ENCODE measurements at places on chromosomes 2 and 18.

GRCh38 chr2:136059036-136059472 is 58.9 kb downstream of the CXCR4 start:
- DNase-seq = no peak

DNA sequence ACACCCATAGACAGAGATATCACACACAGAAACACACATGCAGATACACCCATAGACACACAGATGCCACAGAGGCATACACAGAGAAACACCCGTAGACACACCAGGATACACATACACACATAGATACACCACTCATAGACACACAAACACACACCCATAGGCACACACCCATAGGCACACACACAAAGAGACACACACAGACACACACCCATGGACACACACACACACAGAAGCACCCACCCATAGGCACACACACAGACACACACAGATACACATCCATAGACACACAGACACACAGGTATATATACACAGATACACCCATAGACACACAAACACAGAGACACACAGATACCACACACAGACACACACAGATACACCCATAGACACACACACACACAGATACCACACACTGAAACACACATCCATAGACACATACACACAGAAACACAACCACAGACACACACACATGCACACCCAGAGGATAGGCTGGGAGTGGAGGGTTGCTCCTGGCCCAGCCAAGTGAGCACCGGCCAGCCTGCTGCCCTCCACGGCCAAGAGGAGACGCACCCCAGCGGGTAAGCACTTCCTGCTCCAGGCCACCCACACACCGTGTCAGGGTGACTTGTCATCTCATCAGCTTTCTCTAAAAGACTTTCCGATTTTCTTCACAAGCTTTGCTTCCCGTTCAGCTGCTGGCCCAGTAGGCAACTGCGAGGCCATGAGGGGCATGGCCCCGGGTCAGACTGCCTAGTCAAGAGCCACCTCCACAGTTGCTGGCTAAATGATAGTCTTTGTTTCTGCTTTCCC is 14.1 kb upstream of the CNNM3 start:
- no peak for DNase-seq

DNA sequence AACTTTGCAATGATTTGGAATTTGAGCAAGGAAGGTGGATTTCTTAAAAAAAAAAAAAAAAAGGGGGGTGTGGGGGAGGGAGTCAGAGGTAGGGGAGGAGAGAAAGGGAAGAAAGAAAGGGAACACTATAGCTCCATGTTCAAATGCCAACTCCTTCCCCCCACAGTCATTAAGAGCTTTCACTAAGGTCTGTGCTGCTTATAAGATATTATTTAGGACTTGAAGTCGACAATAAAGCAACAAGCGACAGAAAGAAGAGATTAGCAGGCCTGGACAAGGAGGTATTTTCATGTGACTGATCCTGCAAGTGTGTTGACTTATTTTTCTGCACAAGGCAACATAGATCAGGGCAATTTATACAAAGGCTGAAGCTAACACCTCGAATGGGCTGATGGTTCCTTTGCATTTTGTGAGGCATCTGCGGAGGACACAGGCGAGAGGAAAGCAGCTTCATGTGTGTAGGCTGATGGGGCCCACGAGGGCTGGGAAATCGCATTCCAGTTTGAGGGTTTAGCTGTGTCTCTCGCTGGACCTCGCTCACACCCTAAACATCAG is 382.0 kb downstream of the SOX11 start:
- no peak for DNase-seq

- DNase-seq = no peak
Measured at GRCh38 chr2:224004105-224004695, 34.9 kb downstream of the SERPINE2 start.

DNA sequence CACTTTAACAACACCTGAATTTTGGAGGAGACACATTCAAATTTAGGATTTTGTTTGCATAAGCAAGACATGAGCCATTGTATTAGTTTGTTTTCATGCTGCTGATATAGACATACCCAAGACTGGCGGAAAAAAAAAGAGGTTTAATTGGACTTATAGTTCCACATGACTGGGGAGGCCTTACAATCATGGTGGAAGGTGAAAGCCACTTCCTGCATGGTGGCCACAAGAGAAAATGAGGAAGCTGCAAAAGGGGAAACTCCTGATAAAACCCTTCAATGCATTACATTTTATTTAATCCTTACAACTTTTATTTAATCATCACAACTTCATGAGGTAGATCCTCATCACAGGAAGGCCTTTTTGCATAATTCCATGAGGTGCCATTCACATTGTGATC is 242.0 kb upstream of the STON1 start:
- DNase-seq = no peak

- DNase-seq = no peak
Measured at GRCh38 chr18:45482286-45482685, 133.0 kb upstream of the SLC14A2 start.

DNA sequence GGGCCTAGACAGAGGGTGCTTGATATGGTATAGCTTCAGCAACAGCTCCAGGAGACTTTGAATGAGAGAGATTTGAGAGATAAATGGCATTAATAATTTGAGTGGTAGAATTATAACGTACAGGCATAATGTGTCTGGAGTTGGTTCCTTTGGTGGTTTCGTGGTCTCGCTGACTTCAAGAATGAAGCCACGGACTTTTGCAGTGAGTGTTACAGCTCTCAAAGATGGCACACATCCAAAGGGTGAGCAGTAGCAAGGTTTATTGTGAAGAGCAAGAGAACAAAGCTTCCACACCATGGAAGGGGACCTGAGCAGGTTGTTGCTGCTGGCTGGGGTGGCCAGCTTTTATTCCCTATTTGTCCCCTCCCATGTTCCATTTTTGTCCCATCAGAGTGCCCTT is 23.1 kb downstream of the PDCD1 start:
- DNase-seq = no peak

GRCh38 chr2:209425471-209426071 is 1.7 kb downstream of the MAP2 start:
- DNase-seq = no peak

DNA sequence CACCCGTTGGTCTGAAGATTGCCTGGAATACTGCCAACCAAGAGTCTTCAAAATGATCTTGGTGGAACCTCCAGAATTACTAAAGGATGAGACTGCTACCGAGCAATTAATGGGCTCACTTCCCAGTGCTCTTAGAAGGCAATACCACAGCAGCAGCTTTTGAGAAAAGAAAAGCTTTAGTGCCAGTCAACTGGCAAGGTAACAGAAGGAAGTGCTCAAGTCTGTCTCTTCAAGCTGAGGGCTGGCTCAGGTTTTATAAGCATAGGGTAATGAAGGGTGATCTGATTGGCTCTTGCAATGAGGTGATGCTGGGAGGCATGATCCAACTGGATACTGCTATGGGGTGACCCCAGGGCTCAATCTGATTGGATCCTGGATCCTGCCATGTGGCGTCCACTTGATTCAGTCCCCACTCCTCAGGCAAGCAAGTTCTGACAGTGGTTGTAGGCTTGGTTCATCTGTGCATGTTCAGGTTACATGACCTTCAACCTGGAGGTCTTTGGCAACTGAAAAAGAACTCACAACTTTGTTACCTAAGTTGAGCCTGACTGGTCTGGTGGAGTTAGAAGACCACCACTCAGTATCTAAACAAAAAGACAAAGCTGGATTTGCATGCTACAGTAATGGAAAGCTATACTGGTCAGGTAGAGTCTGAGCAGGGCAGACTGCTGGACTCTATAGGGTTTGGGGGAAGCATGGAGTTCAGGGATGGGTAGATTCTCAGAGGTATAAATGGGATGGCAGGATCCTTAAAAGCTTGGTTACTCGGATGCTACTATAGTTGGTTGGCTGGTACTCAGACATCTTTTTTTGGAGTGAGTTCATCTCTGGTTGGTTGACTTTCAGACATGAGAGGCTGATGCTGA is 14.0 kb upstream of the RIF1 start:
- no peak for DNase-seq

GRCh38 chr2:122851972-122852531 is 1096.6 kb downstream of the TSN start:
- DNase-seq = no peak

DNA sequence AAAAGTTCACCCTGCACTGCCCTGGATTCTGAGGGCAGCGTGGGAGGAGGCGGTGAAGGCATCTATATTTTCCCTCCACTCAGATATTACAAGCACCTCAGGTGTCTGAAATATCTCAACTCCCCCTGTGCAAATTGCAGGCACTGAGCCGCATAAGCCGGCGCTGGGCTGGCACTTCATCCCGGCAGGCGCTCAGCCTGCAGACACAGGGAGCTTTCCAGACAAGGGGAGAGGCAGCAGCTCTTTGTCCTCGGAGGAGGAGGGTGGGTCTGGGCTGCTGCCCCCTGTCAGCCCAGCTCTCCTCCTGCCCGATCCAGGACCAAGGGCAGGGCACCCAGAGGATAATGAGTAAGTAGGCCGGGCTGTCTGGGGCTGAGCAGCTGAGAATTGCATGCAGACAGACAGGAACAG is 189.3 kb upstream of the MYT1L start:
- no peak for DNase-seq

DNA sequence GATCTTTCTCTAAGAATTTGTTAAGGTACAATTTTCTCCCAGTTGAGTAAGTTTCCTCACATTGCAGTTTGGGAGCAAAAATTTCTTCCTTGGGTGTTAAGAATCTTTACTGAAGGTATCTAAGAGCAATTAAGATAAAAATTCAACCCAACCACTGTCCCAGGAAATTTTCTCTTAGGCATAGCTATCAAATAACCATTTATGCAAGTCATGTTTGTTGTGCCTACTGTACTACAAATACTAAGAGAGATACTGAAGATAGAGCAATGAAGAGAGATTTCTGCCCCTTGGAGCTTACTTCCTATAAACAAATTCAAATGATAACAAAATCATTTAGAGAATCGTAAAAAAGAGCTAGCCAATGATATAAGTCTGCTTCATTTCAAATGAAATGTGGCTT is 402.8 kb downstream of the LRRTM4 start:
- DNase-seq = no peak

- no peak for DNase-seq
Measured at GRCh38 chr2:176769499-176770370, 442.9 kb upstream of the HNRNPA3 start.

DNA sequence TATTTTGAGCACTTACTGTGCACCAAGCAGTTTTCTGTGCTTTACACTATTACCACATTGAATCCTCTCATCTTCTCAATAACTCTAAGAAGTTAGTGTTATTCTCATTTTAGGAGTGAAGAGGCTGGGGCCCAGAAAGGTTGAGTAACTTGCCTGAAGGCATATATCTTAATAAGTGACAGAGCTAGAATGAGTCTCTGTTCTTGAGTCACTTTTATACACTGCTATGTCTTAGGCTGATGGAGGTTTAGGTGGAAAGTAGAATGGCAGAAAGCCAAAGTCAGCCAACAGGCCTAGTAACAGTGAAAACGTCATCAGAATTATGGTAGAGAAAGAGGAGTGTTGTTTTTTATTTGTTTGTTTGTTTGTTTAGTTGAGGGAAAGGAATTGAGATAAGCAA is 27.9 kb upstream of the RPE start:
- no peak for DNase-seq

- no peak for DNase-seq
Measured at GRCh38 chr18:63553081-63553480, 10.9 kb downstream of the SERPINB12 start.

DNA sequence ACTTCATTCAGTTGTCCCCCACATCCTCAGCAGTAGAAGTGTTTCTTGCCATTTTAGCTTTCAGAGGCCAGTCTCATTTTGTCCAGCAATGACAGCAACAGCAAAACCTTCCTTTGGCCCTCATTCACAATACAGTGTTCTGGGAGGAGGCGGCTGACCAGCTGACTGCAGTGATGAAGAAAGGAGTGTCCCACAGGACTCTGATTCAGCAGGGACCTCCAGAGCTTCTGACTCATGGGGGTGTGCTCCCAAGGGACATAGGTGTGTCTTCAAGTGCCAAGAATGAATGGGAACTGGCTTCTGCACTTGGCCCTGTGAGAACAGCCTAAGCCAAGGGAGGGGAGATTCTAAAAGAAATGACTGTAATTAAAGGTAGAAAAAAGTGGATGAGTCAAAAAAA is 147.0 kb upstream of the PELI1 start:
- no peak for DNase-seq

- DNase-seq = no peak
Measured at GRCh38 chr2:47193607-47194006, 38.5 kb upstream of the STPG4 start.

GRCh38 chr2:29390136-29390535 is 274.9 kb downstream of the CLIP4 start:
- DNase-seq = no peak

GRCh38 chr2:139864821-139865302 is 1084.7 kb upstream of the NXPH2 start:
- DNase-seq = no peak

- DNase-seq = no peak
Measured at GRCh38 chr2:100560216-100560830, 2.5 kb upstream of the PDCL3 start.

- no peak for DNase-seq
Measured at GRCh38 chr2:149991576-149991975, 404.0 kb upstream of the MMADHC start.

- no peak for DNase-seq
Measured at GRCh38 chr2:180268006-180268405, 260.9 kb upstream of the CWC22 start.

DNA sequence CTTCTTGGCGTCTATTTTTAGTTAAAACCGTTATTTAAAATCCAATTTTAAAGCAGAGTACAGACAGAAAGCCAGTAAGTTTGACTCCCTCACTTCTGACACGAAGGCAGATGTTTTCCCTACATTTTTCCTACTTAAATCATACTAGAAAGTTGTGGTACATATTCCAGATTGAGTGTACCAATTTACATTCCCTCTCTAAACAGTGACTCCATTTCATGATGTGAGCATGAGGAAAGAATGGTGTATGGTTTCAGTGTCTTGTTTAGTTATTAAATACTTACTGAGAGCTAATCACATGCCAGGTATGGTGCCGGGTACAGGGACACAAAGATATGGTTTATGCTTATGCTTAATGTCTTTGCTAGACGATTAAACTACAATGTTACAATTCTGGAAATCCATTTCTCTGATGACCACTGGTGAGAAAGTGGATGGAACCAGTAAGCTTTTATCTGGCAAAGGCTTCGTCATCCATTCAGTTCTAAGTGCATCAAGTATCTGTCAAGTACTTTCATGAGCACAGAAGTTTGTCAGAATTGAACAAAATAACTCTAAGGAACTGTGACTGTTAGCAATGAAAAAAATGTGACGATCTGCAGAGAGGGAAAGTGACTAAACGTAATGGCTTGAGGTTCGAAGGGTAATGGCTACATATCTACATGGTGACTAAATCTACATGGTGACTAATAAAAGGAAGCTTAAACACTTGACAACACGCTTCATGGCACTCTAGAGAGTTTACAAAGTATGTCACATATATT is 25.7 kb downstream of the MAP4K3 start:
- no peak for DNase-seq

DNA sequence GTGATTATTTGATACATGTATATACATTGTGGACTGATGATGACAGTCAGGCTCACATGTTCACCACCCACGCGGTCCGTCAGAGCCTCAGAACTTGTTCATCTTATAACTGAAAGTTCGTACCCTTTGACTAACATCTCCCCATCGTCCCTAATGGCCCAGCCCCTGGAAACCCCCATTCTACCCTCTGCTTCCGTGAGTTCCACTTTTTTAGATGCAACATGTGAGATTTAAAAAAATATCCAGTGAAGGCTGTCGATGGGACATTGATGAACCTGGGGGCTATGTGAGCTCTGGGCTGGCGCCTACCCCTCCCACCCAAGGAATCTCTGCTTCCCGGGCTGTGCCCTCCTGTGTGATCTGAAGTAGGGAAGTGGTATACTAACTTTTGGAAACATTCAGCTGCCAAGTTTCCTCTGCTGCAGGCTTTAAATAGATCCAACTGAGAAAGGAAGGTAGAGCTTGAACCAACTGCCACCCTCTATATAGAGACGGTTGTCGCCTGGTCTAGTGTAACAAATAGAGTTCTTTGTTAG is 163.8 kb downstream of the FAM210A start:
- peak; percentile 72 for DNase-seq

Data from activated naive CD8-positive, alpha-beta T cell treated with anti-CD3 and anti-CD28 coated beads, Interleukin-2, amount 50 U/mL, for 16 hours (primary cell).